Activated CD8-positive, alpha-beta T cell treated with anti-CD3 and anti-CD28 coated beads for 36 hours (primary cell): ENCODE measurements at places on chromosomes 2 and 18.

DNA sequence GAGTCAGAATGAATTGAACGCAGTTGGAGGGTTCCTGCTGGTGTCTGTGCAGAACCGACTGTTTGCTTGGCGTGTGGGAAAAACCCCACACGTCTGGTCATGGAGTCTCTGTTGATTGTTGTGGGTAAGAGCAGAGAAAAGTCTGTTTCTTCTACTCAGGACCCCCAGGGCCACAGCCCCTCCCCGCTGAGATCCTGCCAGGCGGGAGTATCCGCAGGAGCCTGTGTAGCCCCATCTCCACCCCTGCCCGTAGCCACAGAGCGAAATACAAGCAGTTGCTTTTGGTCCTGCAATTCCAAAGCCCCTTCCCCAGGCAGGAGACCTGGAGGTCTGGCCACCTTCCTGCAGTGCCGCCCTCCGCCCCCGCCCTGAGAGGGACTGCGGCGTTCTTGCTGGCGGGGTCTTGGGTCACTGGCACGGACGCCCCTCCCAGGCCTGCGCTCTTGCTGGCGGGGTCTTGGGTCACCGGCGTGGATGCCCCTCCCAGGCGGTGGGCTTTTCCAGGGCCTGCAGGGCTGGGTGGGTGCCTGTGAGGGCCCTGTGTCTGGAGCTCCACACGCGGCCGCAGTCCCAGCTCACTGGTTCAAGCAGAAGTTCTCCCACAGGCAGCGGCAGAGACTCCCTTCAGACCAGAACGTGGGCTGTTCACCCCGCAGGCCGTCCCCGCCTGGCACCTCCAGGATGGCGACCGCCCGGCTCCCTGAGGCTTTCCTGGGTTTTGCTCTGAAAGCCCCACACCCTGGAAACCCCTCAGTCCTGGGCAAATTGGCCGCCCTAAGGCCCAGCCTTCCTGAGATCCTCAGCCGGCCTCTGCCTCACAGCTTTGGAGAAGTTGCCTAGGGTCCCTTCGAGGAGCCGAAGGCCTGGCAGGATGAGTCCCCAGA is 76.0 kb upstream of the CTDP1 start:
- DNase-seq = no peak

- DNase-seq = no peak
Observed at GRCh38 chr2:71712158-71712818, 258.9 kb downstream of the DYSF start.

- DNase-seq = no peak
Observed at GRCh38 chr2:239039479-239039861, 191.6 kb downstream of the TWIST2 start.

- DNase-seq = no peak
Observed at GRCh38 chr2:118643294-118643693, 204.2 kb downstream of the EN1 start.

DNA sequence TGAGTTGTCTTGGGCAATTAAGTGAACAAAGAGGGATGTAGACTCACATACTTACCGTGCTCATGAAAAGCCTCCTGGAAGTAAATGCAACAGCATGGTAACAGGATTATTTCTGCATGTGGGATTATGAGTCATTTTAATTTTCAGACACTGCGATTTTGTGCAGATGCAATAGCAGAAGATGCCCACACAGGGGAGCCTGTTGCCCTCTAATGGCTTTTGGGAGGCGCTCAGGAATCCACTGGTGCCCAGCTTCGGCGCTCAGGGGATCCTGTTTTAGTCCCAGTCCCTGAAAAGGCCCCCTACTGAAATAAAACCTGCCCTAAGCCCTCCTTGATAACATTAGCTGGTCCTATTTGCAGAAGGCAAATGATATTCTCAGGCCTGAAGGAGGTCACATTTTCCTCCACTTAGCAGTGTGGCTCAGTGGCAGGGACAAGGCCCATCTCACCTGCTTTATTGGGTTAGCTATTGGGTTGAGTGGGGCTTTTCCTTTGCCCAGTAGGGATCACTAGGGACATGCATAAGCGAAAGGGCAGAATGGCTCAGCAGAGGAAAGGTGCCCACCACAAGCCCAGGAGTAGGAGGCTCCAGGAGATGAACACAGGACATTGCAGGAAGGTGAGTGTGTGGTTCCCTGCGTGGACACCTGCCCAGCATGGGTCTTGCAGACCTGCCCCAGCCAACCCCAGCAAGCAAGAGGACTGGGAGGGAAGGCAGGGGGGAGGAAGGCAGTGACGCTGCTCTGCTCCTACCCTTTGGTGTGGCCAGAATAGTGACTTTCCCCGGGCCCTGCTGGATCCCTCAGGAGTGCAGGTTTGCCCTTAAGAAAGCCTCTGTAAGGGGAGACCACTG is 26.5 kb upstream of the KCNS3 start:
- peak; percentile 43 for DNase-seq

DNA sequence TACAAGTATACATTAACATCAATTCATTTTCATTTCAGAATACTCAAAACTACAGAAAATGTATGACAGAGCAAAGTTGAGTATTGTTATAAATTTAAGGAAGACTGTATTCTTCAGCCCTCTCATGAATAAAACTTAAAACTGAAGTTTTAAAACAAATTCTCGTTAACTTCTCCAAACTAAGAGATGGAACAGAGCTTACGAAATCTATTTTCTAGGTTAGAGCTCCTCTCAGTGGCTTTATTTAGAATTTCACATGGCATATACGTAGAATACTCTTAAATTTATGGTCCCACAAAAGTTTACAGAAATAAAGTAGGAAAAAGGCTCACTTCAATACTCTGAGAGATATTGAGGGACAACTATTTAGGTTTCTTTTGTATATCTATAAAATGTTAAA is 612.1 kb downstream of the KCNJ3 start:
- no peak for DNase-seq

DNA sequence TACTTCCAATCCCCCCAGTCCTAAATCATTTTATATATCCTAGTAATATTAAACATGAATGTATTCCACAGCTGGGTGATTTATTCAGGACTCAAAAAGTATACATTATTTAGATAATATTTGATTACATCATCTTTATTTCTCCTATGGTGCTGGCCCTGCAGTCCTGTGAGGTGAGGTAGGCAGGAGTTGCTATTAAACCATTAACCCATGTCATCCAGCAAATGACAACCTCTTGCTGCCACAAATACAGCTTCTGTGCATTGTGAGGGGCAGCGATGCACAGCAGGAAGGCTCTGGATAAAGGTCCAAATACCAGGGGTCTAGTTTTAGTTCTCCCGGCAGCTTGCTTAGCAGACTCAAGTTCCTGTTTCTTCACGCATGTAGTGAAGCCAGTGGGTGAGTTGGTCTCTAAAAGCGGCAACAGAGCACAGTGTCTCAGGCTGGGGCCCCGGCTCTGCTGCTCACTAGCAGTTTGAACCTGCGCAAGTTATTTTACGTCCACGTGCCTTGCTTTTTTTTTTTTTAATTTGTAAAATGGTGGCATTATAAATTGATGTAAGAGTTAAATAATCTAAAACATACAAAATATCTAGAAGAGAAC is 36.1 kb downstream of the INSIG2 start:
- no peak for DNase-seq

- no peak for DNase-seq
Observed at GRCh38 chr2:38030635-38031355, 45.2 kb downstream of the CYP1B1 start.

DNA sequence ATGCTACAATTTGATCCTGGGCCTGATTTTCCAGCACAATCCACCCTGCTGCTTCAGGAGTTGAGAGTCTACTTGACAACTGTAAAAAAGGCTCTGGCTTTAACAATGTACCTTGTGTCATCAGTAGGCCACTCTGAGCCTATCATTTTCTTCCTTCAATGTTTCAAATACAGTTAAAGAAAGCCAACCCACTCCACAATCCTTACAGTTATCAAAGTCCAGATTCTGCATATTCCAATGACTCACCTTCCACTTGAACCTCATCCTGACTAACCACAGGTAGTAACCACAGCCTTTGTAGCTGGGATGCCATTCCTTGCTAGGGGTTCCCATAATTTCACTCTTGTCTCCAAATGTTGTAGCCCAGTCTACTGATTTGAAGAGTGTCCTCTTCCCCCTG is 35.5 kb upstream of the AQP4 start:
- no peak for DNase-seq

DNA sequence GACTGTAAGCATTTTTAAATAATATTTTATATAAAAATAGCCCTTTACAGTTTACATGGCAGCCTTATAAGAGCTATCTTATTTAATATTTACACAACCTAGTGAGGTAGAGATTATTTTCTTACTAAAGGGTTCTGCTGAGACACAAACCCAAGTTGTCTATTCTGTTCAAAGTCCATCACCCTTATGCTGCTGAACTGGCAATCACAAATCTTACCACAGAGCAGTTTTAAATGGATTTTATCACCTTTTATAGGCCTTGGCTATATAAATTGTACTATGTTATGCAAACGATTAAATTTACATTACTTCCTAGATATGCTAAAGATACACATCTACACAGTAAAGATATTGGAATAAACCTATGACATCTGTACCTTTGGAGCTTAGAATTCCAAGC is 40.7 kb downstream of the RBM45 start:
- DNase-seq = no peak

- DNase-seq = no peak
Observed at GRCh38 chr2:118723394-118723793, 124.1 kb downstream of the EN1 start.

- no peak for DNase-seq
Observed at GRCh38 chr2:42951263-42951938, 159.0 kb upstream of the HAAO start.

DNA sequence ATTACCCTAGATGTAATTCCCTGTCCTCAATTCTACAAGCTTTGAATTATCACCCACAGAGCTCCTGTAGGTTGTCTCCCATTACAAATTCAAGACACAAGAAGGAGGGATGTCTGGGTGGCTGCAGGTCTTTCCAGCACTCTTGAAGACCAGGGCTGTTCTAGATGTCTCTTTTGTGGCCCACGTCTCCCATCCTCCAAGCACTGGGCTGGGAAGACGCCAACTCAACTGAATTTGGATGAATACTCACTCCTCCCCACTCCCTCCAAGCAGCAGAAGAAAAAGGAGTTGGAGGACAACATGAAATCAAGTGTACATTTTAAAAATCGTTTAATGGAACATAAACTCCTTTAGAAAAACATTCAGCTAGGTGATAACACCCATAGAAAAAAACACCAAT is 31.2 kb downstream of the SMAD7 start:
- DNase-seq = no peak

DNA sequence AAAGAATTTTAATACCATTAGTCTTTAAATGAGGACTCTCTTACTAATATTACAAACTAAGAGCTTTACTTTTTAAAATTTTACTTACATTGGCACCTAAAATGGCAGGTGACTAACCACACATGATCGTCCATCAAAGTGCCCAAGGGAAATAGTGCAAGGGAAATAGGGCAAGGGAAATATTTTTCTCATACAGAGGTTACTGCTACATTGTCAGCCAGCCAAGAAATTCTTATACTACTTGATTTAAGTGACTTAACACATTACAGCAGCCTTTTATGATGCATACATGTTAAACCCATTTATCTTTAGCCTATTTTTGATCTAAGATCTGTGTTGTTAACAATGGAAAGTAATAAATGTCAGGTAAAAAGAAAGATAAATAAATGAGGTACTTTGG is 587.2 kb upstream of the PKDCC start:
- DNase-seq = no peak

- DNase-seq = no peak
Observed at GRCh38 chr2:6602471-6602870, 263.2 kb downstream of the CMPK2 start.

DNA sequence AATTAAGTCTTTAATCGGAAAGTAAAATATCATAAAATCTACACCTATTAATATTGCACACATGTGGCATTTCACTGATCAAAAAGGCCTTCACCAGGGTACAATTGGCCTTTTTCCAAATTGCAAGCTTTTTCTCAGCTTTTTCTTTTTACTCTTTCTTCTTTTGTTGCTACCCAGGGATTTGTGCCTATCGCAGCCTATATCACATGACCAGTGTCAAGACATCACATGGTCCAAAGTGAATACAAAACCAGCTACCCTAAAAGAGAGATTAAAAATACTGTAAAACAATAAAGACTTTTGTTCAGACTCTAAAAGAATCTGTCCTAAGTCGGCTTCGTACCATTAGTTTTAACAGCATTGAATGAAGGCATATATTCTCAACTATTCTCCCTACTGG is 15.0 kb upstream of the OTX1 start:
- no peak for DNase-seq

GRCh38 chr2:131646669-131647297 is 119.1 kb downstream of the CCDC74A start:
- DNase-seq = no peak

DNA sequence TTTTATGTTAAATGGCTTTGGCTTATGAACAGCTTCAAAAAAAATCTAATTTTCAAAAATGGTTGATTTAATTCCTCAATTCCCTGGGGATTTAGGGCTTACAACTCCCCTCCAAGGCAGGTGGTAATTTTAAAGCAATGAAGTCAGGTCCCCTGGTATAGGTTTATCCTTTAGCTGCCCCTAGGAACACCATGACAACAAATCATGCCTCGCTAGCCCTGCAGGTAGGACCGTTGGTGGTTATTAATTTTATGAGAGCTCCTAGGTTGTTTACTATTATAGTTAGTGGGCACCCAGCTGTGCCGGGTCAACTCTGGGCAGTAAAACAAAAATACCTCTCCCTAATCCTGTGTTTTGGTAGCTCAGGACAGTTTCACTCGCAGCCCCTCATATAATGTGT is 26.2 kb upstream of the MBOAT2 start:
- no peak for DNase-seq

- DNase-seq = no peak
Observed at GRCh38 chr18:77015169-77015568, 117.4 kb downstream of the MBP start.

DNA sequence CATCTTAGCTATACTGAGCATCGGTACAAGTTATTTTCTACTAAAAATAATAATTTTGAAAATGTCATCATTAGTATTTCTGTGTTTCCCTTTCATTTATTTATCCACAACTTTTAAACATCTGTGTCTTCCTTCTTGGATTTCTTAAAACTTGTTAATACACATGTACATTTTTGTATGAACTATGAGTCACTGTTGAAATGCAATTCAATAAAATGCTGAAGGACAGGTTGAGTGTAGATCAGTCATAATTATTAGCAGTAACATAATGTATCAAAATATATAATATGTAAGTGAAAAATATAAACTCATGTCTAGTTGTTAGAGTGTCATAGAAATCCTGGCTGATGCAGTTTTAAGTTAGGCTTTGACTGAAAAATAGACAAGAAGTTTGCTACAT is 115.9 kb downstream of the MEIS1 start:
- no peak for DNase-seq

DNA sequence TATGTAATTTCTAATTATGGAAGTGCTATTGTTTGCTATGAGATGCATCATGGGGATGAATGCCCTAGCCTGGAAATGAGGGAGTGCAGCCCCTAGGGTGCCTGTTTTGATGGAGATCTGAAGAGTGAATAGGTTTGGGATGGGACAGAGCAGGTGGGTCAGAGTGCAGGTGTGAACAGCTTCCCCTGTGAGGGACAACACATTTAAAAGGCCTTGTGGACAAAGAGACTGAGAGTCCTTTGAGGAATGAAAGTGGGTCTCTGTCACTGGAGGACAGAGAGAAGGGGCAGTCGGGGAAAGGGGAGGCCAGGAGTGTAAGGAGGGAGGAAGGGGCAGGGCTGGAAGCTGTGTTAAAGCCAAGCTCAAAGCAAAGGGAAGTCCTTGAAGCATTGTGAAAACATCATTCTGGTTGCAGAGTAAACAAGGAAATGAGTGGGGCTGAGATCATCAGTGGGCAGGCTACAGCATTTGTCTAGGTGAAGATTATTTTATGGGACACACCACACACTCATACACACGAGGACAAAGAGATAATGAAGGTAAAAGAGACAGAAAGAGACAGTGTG is 877.6 kb downstream of the SLC4A3 start:
- no peak for DNase-seq
